ENCODE measurements at places on chromosomes 6 and 20. TPM values are rescaled to one million over a fixed set of nuclear protein-coding genes. Genes with fewer than 3 reads are reported as not detected.

DNA sequence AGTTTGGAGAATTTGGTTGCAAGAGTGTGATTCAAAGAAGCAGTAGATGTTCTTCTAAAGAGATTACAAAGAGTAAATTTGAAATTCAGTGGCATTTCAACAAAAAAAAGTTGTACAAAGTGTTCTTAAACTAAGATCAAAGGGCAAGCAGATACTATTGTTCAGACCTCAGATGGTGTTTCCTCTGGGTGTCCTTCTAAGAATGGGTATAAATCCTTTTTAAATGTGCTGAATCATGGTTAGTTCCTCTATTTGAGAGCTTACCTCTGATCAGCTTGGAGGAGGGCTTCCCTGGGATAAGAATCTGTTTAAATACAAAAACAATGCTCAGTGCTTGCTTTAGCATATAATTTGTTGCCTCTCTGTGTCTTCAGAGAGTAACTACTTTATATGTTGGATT lies 6.3 kb downstream of the BMP6 start:
- no peak for DNase-seq

DNA sequence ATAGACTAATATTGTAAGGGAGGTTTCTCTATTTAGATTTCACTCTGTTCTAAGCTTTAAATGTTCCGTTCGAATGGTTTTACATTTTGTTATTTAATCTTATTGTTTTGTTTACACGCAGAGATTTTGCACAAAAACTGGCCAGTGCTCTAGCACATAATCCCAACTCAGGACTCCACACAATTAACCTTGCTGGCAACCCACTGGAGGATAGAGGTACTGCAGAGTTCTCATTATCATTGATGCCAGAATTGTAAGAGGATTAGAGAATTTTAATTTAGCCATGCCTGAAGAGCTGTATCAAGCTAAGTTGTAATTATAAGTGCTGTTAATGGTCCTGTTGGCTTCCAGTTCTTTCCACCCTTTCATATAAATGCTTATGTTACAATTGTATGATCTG lies 179.7 kb upstream of the SCGN start:
- no peak for DNase-seq

GRCh38 chr20:51826372-51826771 lies 24.1 kb upstream of the SALL4 start:
- no peak for DNase-seq

The SLC17A5 gene
- total RNA-seq = 7.4 TPM

The ASIP gene
- total RNA-seq = not detected

The MCHR2 gene
- not detected for total RNA-seq

All from CD4-positive, CD25-positive, alpha-beta regulatory T cell (primary cell).